NCI-H2171 (cell line): ENCODE measurements at places on chromosomes 1 and 21.

GRCh38 chr1:8523666-8524206, 205.8 kb downstream of the SLC45A1 start:
- DNase-seq: no peak

GRCh38 chr1:11046625-11047365, at the start of gene MASP2:
Gene MASP2, minus strand, starts transcription at chr1:11047239. Its CDS starts 32 bp downstream, at chr1:11047207.
- DNase-seq: no peak

DNA sequence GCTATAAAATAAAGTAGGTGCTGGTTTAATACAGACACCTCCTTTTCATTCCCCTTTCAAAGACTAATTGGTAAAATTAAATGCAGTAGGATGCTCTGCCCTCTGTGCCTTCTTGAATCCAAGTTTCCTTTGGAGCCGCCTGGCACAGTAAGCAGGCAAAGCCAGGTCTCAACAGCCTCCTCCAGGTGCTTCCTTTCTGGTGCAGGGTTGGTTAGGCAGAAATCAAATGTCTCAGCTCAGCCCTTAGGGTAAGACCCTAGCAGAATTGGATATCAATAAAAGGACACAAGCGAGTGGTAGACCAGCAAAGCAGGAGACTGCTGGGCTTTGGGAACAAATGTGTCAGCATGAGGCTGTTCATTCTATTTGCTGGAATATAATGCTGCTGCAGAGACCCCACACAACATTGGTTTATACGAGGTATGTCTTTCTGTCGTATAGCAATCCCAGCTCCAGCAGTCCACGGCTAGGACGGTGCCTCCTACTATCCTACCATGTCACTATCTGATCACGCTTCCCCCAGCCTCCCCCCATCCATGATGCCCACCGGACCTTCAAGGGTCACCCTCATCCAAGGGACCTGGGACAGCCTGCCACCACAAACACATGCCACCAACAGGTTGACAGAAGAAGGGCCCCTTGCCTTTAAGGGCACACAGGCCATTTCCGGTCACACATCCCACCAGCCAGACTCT, 58.4 kb downstream of the CAPN2 start:
- DNase-seq: no peak

GRCh38 chr1:33460947-33461629, 11.4 kb upstream of the ZSCAN20 start:
- no peak for DNase-seq

DNA sequence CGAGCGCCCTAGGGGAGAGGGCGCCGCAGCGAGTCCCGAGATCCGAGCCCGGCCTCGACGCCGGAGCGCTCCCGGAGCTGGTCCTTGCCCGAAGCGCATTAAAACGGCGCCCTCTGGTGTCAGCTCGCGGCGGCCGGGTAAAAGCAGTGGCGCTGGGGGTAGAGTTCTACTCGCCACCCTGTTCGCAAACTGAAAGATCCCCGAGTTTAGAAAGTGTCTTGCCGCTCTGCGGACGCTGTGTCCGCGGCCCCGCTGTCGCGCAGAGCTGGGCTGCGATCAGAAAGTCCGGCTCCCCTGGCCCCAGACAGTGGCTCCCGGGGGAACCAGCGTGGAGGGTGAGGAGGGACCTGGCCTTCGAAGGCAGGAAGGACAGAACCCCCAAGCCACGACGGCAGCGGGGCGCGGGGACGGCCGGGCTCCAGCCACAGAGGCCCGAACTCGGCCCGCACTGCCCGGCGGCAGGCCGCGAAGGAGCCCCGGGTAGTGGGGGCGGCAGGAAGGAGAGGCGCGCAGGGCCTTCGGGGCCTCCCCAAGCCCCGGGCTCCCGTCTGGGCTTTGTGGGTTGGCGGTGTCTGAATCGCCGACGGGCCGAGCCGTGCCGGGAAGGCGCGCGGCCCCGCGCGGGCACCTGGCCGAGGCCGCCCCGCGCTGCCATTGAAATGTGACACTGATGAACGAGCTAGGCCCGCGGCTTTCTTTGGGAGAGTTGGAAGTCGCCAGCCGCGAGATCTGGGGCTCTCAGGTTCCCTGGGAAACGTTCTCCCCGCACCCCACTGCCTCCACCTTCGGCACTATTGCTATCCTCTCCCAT, 39.1 kb upstream of the NFIA start:
- peak; percentile 67 for DNase-seq

GRCh38 chr1:57845041-57845440, 421.2 kb upstream of the DAB1 start:
- no peak for DNase-seq

- no peak for DNase-seq
Measured at GRCh38 chr1:22880174-22880601, 92.5 kb downstream of the LACTBL1 start.

DNA sequence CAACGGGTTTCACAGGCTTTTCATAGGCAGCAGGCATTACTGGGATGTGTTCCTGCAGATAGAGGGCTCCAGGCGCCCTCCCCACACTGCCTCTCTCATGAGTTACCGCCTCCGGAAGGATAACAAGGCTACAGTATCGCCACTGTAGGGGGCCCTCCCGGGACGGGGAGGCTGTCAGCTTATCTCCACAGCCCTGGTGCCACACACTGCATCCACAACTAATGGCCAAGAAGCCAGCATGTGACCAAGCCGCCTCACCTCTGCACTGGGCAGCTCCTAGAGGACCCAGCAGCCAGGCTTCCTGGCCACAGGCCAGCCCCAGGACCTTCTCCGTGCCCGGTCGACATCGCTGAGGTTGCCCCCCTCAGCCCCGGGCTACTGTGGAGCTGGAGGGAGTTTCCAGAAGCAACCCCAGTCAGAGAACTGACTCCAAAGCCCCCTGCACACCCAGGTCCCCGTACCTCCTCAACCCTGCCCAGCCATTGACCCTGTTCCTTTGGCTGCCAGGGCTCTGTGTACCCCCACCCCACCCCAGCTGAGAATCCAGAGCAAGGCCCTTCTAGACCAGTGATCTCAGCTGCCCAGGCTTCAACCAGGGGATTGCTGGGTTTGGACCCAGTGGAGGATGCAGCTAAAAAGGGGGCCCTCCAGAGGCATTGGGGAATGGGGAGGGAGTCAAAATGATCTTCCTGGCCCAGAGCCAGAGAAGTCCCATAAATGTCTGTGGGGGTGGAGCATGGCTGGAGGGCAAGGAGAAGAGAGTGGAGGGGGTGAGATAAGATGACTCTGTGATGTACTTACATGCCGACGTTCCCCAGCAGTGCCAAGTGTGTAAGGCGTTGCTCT, 45.0 kb downstream of the NEK2 start:
- no peak for DNase-seq

DNA sequence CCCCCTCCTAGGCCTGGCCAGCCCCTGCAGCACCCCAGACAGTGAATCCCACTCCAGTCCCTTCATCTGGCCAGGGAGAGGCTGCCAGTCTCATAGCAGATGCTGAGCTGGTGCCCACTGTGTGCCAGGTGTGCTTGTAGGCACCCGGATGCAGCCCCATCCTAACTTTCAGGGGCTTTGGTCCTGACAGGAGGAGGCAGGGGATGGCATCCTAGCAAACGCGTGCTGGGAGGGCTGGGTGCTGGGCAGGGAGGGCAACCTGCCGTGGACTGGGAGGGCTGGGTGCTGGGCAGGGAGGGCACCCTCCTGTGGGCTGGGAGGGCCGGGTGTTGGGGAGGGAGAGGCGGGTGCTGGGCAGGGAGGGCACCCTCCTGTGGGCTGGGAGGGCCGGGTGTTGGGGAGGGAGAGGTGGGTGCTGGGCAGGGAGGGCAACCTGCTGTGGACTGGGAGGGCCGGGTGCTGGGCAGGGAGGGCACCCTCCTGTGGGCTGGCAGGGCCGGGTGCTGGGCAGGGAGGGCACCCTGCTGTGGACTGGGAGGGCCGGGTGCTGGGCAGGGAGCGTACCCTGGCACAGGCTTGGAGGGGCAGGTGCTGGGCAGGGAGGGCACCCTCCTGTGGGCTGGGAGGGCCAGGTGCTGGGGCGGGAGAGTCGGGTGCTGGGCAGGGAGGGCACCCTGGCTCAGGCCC, 35.3 kb downstream of the SLC19A1 start:
- DNase-seq: no peak

GRCh38 chr1:1906185-1907097, 8.6 kb upstream of the CALML6 start:
- peak; percentile 10 for DNase-seq

GRCh38 chr21:38506661-38507281, 8.5 kb upstream of the ERG start:
- DNase-seq: no peak

DNA sequence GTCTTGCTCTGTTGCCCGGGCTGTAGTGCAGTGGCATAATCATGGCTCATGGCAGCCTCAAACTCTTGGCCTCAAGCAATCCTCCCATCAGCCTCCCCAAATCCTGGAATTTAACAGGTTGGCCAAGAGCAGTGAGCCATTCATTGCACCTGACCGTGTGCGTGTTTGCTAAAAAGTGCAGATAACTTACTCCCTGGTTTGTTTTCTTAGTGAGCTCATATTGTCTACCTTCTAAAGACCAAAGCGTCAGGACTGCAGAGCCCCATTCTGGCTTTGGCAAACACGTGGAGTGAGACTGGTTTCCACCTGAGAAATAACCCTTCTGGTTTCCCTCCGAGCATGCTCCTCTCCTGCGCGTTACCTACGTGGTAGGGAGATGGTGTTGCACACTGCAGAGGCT, 32.2 kb upstream of the CA6 start:
- DNase-seq: no peak

DNA sequence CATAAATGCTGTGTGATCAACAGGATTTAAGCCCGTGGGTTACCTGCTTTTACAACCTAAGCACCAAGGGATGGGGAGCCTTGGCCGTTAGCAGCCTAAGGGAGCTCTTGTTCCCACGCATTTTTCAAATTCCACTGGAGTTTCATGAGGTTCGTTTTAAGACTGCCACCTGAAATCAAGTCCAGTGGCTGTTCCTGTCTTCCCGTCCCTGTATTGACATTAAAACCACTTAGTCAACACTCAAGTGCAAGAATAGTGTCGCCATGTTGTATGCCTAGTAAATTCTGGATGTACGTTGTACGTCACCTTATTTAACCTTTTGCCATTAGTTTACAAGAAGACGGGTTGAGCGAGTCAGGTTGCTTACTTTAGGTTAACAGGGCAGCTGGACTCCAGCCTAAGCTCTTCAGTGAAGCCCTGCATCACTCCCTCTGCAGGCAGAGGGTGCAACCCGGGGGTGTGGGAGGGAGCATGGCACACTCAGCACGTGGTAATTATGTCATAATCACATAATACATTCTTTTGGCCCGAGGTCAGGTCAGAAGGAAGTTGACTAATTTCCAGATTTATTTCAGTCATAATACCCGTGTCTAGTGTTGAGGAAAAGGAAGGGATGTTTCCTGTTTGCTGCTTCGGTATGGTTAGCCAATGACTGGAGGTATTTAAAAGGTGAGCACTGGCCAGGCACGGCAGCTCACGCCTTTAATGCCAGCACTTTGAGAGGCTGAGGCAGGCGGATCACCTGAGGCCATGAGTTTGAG, 42.5 kb downstream of the CNST start:
- DNase-seq: no peak

DNA sequence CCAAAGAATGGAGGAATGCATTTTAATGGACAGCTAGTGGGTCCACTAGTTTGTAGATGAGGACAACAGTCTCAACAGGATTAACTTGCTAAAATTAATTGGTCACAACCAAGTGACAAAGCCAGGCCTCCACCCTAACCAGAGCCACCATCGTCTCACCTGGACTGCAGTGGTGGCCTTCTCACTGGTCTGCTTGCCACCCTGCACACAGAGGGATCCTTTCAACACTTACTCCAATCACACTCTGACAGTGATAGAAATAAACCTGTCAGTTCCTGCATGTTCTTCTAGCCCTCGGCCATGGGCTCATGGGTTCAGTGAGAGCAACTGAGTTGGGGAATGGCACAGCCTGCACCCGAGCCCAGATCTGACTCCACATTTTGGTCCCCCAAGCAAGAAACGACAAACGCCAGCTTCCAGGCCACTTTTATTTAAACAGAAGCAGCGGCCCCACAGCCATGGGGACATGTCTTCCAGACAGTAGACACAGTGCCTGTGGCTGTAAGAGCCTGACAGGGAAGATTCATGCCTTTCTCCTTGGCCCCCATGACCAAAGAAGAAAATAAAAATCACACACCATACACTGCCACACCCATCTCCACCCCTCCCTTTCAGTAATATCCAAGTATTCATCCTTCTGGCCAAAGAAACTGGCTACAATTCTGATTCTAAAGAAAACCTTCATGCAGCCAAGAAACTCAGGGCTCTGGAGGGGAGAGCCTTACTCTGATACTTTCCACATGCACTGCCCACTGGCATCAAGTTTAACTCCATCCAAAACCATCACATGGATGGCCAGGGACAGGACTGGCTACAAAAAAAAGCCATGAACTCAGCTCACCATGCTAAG, 37.6 kb downstream of the DHCR24 start:
- no peak for DNase-seq

GRCh38 chr1:23657659-23658275, 33.8 kb upstream of the RPL11 start:
- DNase-seq: no peak
